A375 (cell line): ENCODE measurements at places on chromosomes 4 and X. TPM values are rescaled to one million over a fixed set of nuclear protein-coding genes. Genes with fewer than 3 reads are reported as not detected.

The DMRTC1B gene
- not detected in 2 replicates for total RNA-seq

The HTT gene
- total RNA-seq, result 24.9 TPM in 2 replicates

The MAGEC3 gene
- total RNA-seq, result 0.68 and 0.93 TPM in 2 replicates

The ADH1B gene
- not detected in 2 replicates for total RNA-seq

The MAGEA8 gene
- not detected in 2 replicates for total RNA-seq
